NCI-H524 treated with DMSO at 0.1 percent for 48 hours (cell line): ENCODE measurements at places on chromosomes 11 and 22.

GRCh38 chr11:46677991-46678740, 22.3 kb downstream of the ARHGAP1 start:
- DNase-seq = no peak

- DNase-seq = no peak
These were observed 140.6 kb downstream of the AASDHPPT start for GRCh38 chr11:106218106-106218505.

DNA sequence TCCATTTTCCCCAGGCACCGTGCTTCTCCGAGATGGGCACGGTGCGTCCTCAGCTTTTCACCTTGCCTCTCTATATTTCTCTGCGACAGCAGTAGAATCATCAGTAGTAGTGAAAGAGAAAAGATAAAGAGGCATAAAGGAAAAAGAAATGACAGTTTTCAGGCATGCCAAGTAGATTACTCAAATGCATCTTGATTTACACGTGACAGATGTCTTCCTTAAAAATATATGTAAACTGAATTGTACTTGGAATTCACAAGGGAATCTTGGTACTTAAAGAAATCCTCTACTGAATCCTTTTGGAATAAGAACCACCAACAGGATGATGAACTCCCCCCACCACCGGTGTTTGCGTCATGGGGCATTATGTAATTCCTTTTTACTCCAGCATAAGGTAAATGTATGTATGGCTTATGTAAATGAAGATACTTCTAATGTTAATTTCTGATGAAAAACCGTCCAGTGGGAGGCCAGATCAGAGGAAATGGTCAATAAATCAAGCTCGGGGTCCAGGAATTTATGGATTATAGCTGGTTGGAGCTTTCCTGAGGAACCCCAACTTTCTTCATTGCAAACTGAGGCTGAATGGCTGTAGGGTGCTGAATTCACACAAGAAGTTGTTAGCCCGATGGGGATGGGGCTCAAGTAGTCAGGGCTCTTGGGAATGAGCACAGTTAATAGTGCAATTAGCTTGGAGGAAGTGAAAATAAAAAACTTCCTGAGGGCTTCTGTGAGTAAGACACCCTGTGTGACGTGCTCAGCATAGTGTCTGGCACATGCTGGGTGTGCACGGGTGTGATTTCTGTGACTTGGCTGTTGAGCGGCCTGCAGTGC, 630.4 kb downstream of the OPCML start:
- no peak for DNase-seq

DNA sequence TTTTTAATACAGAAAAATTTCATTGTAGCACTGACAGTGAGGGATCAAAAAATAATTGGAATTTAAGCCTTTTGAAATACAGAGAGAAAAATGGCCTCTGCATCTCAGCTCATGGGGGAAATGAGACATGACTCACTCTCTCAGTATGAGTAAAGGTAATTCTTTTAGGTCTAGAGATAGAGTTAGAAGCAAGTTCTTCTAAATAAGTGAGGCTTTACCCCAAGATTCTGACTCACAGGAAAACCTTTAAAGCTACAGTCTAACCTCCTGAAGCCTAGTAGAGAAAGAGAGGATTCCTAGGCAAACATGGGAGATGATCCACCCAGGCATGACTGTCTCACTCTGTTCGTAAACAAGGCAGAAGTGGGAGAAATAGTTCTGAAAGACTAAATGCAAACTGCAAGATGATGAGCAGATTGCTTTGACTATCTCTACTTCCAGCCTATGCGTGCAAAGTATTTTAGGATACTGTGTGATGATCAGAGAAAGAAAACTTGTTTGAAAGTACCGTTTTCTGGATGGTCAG, 1003.3 kb upstream of the CCDC90B start:
- DNase-seq = no peak

- no peak for DNase-seq
These were observed 585 bp downstream of the CYB5R3 start for GRCh38 chr22:42648368-42649245.
